ENCODE measurements at places on chromosomes 3 and 15. TPM values are rescaled to one million over a fixed set of nuclear protein-coding genes. Genes with fewer than 3 reads are reported as not detected.

- no peak for DNase-seq
Observed at GRCh38 chr15:71937650-71938311, 127.4 kb downstream of the NR2E3 start.

GRCh38 chr3:115148142-115148790, 1.2 kb upstream of the ZBTB20 start:
- DNase-seq: no peak

GRCh38 chr15:92682741-92683510, 27.4 kb upstream of the FAM174B start:
- DNase-seq: no peak

DNA sequence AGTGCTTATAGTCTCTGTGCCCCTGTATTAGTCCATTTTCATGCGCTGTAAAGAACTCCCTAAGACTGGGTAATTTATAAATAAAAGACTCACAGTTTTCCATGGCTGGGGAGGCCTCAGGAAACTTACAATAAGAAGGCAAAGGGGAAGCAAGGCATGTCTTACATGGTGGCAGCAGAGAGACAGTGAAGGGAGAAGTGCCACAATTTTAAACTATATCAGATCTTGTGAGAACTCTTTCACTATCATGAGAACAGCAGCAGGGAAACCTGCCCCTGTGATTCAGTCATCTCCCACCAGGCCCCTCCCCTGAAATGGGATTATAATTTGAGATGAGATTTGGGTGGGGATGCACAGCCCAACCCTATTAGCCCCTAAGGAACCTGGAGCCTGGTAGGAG, 243.2 kb downstream of the EDEM1 start:
- DNase-seq: no peak

GRCh38 chr3:72862314-72863090, 14.3 kb upstream of the SHQ1 start:
- no peak for DNase-seq

DNA sequence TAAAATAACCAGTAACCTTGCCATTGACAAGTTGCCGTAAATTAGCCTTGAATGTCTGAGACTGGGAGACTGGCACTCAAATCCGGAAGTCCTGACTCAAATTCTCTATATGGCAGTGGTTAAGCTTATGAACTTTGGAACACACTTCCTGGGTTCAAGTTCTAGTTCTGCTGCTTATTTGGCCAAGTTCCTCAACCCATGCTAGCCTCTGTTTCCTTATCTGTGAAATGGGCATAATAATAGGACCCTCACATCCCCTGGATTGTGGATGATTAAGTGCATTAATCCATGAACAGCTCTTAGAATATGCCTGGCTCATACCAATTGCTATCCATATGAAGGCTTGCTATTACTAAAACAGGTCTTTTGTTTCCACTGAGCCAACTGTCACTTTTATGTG, 311.5 kb downstream of the EDEM1 start:
- DNase-seq: no peak

Gene USP13
- 11.6 TPM for total RNA-seq

Gene ERICH6
- not detected for total RNA-seq

All from activated naive CD8-positive, alpha-beta T cell treated with anti-CD3 and anti-CD28 coated beads for 36 hours (primary cell).